Activated gamma-delta T cell (primary cell): ENCODE measurements at places on chromosomes 12 and 14.

DNA sequence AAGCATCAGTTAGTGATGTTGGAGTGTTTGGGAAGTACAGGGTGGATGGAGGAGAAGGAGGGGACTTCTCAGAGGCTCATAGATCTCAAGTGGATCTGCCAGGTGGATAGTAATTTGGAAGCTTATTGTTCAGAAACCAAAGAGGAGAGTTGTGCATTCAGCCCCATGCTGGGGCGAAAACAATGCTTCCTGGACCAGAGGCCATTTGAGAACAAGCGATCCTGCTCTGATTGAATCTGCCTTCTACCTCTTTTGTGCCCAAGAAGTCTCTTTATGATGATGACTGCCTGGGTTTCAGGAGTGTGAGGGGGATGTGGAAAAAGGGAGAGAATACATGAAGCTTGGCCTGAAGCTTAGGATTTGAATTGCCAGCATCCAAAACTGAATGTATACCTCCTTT is 110.8 kb upstream of the SRRM4 start:
- no peak for DNase-seq

GRCh38 chr14:78202163-78202562 is 32.0 kb downstream of the NRXN3 start:
- no peak for DNase-seq

GRCh38 chr12:114955414-114956014 is 271.5 kb upstream of the TBX3 start:
- DNase-seq: no peak

DNA sequence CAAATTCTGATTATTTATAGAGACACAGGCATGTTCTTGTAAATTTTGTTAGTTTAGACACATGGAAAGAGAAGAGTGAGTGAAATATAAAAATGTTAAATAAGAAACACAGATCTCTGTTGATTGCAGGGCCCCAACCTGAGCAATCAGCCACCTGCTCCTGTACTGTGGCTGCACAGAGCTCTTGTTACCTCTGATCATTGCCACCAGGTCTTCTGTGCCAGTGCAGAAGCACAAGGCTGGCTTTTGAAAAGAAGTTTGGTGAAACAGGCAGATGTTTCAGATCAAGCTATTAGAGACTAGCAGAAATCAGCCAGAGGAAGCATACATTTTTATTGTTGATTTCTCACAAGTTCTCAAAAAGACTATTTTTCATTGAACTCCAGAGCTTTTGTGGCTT is 434.1 kb upstream of the OR4E1 start:
- DNase-seq: no peak

GRCh38 chr12:98532687-98533304 is 17.4 kb downstream of the TMPO start:
- no peak for DNase-seq

DNA sequence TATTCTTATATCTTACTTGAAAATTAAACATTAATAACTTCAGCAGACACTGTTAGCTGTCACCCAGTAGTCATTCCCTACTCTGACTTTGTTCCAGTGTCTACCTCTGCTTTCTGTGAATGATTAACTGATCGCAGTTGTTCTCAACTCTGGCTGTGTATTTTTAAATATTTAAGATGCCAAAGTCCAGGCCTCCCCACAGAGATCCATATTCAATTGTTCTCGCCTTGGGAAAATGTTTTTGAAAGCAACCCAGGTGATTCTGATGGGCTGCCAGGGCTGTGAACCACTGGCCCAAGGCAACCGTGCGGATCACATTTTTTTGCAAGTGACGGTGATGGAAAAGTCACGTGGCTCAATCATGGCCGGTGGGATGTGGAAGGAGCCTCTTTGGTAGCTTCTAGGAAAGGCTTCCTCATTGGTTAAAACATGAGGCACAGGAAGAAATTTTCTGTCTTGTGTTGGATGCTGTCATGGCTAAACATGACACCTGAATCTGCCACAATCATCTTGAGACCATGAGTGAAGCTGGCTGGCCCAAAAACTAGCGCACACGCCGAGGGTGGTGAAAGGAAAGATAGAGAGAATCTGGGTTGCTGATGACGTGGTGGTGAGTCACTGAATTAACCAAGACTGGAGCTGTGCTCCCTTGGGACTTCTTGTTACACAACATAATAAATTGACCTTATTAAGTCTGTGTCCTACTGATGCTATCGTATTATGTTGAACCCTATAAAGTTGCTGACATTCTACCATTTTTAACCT is 37.2 kb downstream of the RDH12 start:
- DNase-seq: no peak

GRCh38 chr14:67620217-67620785 is 581 bp downstream of the ARG2 start:
- DNase-seq: no peak

DNA sequence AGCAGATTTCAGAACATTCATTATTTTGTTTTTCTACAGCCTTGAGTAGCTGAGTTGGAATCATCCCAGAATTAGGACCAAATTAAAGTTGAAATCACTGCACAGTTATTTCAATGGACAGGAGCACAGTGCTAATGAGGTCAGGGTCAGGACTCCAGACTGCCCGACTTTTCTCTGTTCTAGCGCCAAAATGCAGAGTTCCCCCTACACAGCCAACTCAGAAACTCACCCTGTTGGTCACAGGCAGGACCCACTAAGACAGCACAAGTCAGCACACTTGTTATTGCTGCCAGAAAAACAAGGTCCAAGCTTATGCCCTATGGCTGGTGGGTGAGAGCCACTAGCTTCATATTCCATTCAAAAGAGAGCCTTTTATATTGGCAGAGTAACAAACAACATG is 198.1 kb upstream of the KRR1 start:
- no peak for DNase-seq
